ENCODE measurements at places on chromosomes 11 and 22. TPM values are rescaled to one million over a fixed set of nuclear protein-coding genes. Genes with fewer than 3 reads are reported as not detected.

SULT4A1 gene
- not detected for total RNA-seq

TRIM51 gene
- not detected for total RNA-seq

RTN4RL2 gene
- total RNA-seq, result 0.24 TPM

DDX25 gene
- 0.46 TPM for total RNA-seq

FAT3 gene
- total RNA-seq, result not detected

DSCAML1 gene
- total RNA-seq, result 0.91 TPM

OR52A1 gene
- total RNA-seq, result not detected

ACTN3 gene
- 0.31 TPM for total RNA-seq

DNA sequence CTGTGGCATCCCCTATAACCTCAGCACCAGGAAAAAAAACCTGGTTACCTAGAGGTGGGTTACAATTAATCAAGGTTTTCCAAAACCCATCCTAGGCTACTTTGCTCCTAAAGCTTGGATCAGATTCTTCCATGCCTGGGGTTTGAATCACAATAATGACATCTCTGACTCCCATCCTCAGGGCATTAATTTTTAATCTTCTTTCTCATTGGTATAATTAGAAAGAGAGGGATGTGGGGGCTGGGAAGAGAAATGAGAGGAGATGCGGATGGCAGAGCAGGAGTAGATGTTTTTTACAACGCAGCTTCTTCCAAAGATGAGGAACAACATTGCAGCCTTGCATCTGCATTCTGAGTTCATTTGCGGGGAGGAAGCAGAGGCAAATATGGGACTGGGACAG, 117.2 kb upstream of the E2F8 start:
- H3K4me3 ChIP-seq, result no peak overlapping the region
- H3K27me3 ChIP-seq, result no peaks in the 10 kb centered on the region
- DNase-seq, result no peak
- H3K36me3 ChIP-seq, result no peaks in the 10 kb centered on the region
- H3K27ac ChIP-seq, result no peak overlapping the region

- DNase-seq, result peak; percentile 30
- H3K4me3 ChIP-seq, result peak overlapping the region; percentile 4
- peak overlapping the region; percentile 57 for H3K27ac ChIP-seq
- H3K27me3 ChIP-seq, result no peaks in the 10 kb centered on the region
- H3K36me3 ChIP-seq, result no peaks in the 10 kb centered on the region
- peaks cover 13% of the 10 kb centered on the region for H3K4me1 ChIP-seq
Measured at GRCh38 chr11:128830290-128831173, 36.6 kb downstream of the KCNJ1 start.

GRCh38 chr22:50530580-50530876, 716 bp upstream of the TYMP start:
- DNase-seq, result no peak
- H3K27ac ChIP-seq, result peak overlapping the region; percentile 92
- H3K36me3 ChIP-seq, result no peaks in the 10 kb centered on the region
- H3K27me3 ChIP-seq, result no peaks in the 10 kb centered on the region
- H3K4me3 ChIP-seq, result peak overlapping the region; percentile 84

GRCh38 chr11:75689863-75690609, 21.2 kb upstream of the MAP6 start:
- peak overlapping the region; percentile 39 for H3K27ac ChIP-seq
- no peaks in the 10 kb centered on the region for H3K4me1 ChIP-seq
- no peaks in the 10 kb centered on the region for H3K27me3 ChIP-seq

GRCh38 chr22:47691152-47691895, 928.9 kb downstream of the TBC1D22A start:
- H3K36me3 ChIP-seq, result no peaks in the 10 kb centered on the region
- H3K4me1 ChIP-seq, result no peaks in the 10 kb centered on the region
- no peaks in the 10 kb centered on the region for H3K27me3 ChIP-seq
- H3K4me3 ChIP-seq, result no peak overlapping the region

- no peak overlapping the region for H3K4me3 ChIP-seq
- H3K27ac ChIP-seq, result no peak overlapping the region
- H3K36me3 ChIP-seq, result no peaks in the 10 kb centered on the region
- no peaks in the 10 kb centered on the region for H3K27me3 ChIP-seq
- DNase-seq, result no peak
- no peaks in the 10 kb centered on the region for H3K4me1 ChIP-seq
Measured at GRCh38 chr11:46450846-46451477, 59.4 kb upstream of the CHRM4 start.

DNA sequence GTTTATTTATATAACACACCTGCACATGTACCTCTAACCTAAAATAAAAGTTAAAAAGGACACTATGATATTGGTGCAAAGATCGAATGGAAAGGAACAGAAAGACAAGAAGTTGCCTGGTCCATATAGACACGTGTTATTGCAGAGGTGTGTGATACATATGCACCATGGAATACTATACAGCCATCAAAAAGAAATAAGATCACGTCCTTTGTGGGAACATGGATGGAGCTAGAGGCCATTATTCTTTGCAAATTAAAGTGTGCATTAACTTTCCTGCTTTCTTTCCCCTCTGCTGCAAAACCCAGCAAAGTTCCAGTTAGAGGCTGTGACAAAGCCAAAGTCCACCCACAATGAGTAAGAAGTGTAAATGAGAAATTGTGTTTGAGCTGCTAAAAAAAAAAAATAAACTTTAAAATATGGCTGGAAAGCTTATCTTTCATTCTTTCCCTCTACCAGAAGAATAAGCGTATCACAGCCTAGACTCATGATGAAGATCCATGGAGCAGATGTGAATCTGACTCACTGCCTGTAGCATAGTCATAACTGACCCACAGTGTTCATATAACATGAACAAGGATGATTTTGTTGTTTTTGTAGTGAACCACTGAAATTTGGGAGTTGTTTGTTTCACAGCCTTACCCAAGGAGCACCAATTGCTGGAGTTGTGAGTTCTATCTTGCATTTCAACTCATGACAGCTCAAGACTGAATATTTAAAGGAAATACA, 9.6 kb downstream of the OR52K1 start:
- DNase-seq, result no peak
- H3K27ac ChIP-seq, result no peak overlapping the region

DNA sequence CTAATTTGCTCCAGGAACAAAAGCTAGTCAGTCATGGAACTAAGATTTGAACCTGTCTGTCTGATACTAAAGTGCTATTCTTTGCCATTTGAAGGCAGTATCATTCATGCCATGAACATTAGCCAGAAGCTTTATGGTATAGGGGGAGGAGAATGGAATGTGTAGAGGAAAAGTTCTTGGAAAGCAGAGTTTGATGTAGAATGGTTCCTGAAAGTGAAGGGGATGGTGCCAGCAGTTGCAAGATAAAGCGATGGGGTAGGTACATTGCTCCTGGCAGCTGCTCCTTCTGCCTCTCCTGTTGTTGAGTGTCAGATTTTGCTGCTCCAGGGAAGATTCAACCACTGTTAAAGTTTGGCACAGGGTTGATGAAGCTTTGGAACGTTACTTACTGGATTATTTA, 53.4 kb downstream of the ARHGAP42 start:
- H3K4me1 ChIP-seq, result no peaks in the 10 kb centered on the region
- no peaks in the 10 kb centered on the region for H3K36me3 ChIP-seq
- H3K4me3 ChIP-seq, result no peak overlapping the region
- no peak for DNase-seq
- H3K27me3 ChIP-seq, result no peaks in the 10 kb centered on the region

GRCh38 chr11:112421879-112422278, 161.2 kb upstream of the PLET1 start:
- no peak overlapping the region for H3K27ac ChIP-seq
- H3K4me3 ChIP-seq, result no peak overlapping the region
- DNase-seq, result no peak
- no peaks in the 10 kb centered on the region for H3K4me1 ChIP-seq
- no peaks in the 10 kb centered on the region for H3K36me3 ChIP-seq

DNA sequence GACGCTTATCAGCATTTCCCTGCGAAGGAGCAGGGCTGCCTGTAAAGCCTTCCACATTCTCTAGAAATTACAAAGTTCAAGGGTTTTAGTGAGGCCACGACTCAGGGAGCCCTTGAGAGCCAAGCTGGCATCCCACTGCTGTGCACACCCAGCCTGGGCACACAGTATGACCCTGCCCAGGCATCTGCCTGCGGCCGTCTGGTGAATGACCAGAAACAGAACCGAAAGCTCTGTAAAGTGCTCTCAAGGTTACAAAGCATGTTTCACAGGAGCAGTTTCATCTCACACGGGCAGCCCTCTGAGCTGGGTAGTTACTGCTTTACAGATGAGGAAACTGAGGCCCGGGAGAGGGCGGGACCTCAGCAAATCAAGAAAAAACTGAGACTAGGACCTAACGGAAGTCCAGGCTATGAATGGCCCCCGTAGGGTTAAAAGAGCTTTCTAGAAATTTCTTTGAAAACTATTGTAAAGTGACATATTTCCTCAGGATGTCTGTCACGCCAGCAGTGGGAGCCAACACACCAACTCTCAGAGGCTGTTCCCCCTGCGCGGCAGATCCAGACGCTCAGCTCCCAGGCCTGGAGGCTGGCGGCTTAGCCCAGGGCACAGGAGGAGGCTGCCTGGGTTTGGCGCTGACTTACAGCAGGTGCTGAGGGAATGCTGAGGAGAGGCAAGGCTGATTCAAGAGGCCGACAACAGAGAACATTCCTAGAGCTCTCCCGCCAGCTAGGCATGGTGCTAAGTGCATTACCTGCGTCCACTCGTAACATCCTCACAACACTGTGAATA, 7.7 kb upstream of the TCF20 start:
- H3K36me3 ChIP-seq, result no peaks in the 10 kb centered on the region
- H3K4me1 ChIP-seq, result peaks cover 3% of the 10 kb centered on the region
- no peak overlapping the region for H3K4me3 ChIP-seq
- peaks cover 4% of the 10 kb centered on the region for H3K27me3 ChIP-seq
- H3K27ac ChIP-seq, result no peak overlapping the region

- peaks cover 4% of the 10 kb centered on the region for H3K36me3 ChIP-seq
- H3K4me3 ChIP-seq, result peak overlapping the region; percentile 22
- H3K27ac ChIP-seq, result peak overlapping the region; percentile 2
- DNase-seq, result peak; percentile 66
- H3K4me1 ChIP-seq, result peaks cover 99% of the 10 kb centered on the region
- H3K27me3 ChIP-seq, result no peaks in the 10 kb centered on the region
Measured at GRCh38 chr22:36374603-36375024, 13.2 kb downstream of the MYH9 start.

DNA sequence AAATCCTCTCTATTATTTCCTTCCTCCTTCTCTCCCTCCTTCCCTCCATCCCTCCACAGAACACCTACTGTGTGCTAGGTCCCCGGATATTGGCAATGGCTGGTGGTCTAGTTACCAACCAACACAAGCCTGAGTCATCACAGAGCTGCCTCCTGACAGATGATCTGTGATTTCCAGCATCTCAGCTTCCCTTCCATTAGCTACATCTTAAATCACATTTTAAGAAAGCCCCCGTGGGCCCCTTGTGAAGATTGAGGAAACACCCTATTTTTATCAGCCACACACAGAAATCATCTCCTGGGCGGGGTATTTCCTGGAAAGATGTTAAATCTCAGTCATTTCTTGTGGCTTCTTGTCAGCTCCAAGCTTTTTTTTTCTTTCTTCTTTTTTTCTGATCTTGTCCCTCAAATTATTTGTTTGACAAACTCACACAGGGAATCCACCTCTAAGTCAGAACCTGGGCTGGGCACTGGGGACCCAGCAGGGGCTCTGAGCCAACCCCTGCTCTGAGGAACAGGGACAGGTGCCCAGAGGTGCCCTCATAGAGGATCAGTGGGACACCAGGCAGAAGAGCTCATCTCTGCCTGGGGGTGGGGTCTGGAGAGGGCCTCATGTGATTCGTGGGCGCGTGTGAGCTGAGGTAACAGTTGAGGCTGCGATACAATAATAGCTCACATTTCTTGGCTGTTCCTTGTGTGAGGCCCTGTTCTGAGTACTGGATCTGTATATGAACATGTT, 42.4 kb downstream of the CACNA1I start:
- DNase-seq, result peak; percentile 10
- no peak overlapping the region for H3K27ac ChIP-seq
- peaks cover 19% of the 10 kb centered on the region for H3K4me1 ChIP-seq
- H3K36me3 ChIP-seq, result no peaks in the 10 kb centered on the region

DNA sequence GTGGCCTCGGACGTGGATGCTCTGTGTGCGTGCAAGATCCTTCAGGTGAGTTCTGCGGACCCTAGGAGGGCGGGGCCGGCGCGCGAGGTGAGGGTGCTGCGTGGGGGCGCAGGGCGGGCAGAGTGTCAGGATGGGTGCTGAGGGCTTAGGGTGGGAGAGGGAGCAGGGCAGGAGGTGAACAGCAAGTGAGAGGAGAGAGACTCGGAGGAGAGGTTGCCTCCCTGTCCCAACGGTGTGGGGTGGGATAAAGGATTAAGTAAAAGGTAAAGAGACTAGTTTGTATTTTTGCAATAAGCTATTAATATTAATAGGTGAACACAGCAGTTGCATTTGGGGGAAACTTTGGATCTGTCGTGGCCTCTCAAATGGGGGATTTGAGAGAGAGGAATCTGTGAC, 451 bp downstream of the CDC45 start:
- H3K36me3 ChIP-seq, result peaks cover 4% of the 10 kb centered on the region
- peak overlapping the region; percentile 85 for H3K4me3 ChIP-seq
- DNase-seq, result no peak
- H3K4me1 ChIP-seq, result peaks cover 11% of the 10 kb centered on the region
- H3K27me3 ChIP-seq, result no peaks in the 10 kb centered on the region
- peak overlapping the region; percentile 100 for H3K27ac ChIP-seq

- no peaks in the 10 kb centered on the region for H3K27me3 ChIP-seq
- H3K4me3 ChIP-seq, result no peak overlapping the region
- no peak for DNase-seq
- no peak overlapping the region for H3K27ac ChIP-seq
- no peaks in the 10 kb centered on the region for H3K36me3 ChIP-seq
- no peaks in the 10 kb centered on the region for H3K4me1 ChIP-seq
Measured at GRCh38 chr11:7222619-7223018, 29.1 kb upstream of the SYT9 start.

DNA sequence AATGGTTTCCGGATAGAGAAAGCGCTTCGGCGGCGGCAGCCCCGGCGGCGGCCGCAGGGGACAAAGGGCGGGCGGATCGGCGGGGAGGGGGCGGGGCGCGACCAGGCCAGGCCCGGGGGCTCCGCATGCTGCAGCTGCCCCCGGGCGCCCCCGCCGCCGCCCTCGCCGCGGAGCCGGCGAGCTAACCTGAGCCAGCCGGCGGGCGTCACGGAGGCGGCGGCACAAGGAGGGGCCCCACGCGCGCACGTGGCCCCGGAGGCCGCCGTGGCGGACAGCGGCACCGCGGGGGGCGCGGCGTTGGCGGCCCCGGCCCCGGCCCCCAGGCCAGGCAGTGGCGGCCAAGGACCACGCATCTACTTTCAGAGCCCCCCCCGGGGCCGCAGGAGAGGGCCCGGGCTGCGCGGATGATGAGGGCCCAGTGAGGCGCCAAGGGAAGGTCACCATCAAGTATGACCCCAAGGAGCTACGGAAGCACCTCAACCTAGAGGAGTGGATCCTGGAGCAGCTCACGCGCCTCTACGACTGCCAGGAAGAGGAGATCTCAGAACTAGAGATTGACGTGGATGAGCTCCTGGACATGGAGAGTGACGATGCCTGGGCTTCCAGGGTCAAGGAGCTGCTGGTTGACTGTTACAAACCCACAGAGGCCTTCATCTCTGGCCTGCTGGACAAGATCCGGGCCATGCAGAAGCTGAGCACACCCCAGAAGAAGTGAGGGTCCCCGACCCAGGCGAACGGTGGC, 15.7 kb downstream of the PIK3IP1 start:
- peaks cover 18% of the 10 kb centered on the region for H3K36me3 ChIP-seq
- H3K4me3 ChIP-seq, result no peak overlapping the region
- DNase-seq, result no peak
- H3K27ac ChIP-seq, result no peak overlapping the region
- H3K27me3 ChIP-seq, result no peaks in the 10 kb centered on the region
- peaks cover 77% of the 10 kb centered on the region for H3K4me1 ChIP-seq

GRCh38 chr11:113638376-113638775, 67.7 kb downstream of the TMPRSS5 start:
- no peak for DNase-seq
- H3K4me1 ChIP-seq, result no peaks in the 10 kb centered on the region
- H3K4me3 ChIP-seq, result no peak overlapping the region
